ENCODE measurements at places on chromosomes 16 and 17.
A peak's percentile ranks its signal among the peaks of the same experiment; 100 is the strongest.

GRCh38 chr17:18006495-18007239, 32.3 kb downstream of the ATPAF2 start:
- DNase-seq: no peak

- no peak for DNase-seq
Observed at GRCh38 chr17:61361084-61361483, 38.6 kb upstream of the TBX2 start.

GRCh38 chr16:64864232-64864809, 257.5 kb downstream of the CDH11 start:
- peak; percentile 77 for DNase-seq

- no peak for DNase-seq
Observed at GRCh38 chr17:35740216-35740615, 8.8 kb downstream of the RASL10B start.

DNA sequence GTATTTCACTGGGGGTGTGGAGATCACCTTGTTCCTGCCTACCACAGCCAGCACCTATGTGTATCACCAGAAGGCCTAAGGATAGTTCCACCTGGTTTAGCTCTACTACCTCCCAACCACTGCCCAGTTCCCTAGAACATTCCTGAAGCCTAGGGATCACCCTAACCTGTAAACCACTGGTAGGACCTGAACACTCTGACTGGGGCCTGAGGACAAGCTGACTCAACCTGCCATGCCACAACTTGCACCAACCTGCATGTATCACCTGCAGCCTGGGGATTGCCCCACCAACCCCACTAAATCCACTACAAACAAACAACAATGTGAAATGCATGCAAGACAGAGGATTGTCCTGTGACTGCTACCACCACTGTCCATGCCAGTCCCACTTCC, 128.1 kb downstream of the KIF2B start:
- no peak for DNase-seq

GRCh38 chr17:77299256-77300015, 158.7 kb downstream of the SEC14L1 start:
- no peak for DNase-seq

DNA sequence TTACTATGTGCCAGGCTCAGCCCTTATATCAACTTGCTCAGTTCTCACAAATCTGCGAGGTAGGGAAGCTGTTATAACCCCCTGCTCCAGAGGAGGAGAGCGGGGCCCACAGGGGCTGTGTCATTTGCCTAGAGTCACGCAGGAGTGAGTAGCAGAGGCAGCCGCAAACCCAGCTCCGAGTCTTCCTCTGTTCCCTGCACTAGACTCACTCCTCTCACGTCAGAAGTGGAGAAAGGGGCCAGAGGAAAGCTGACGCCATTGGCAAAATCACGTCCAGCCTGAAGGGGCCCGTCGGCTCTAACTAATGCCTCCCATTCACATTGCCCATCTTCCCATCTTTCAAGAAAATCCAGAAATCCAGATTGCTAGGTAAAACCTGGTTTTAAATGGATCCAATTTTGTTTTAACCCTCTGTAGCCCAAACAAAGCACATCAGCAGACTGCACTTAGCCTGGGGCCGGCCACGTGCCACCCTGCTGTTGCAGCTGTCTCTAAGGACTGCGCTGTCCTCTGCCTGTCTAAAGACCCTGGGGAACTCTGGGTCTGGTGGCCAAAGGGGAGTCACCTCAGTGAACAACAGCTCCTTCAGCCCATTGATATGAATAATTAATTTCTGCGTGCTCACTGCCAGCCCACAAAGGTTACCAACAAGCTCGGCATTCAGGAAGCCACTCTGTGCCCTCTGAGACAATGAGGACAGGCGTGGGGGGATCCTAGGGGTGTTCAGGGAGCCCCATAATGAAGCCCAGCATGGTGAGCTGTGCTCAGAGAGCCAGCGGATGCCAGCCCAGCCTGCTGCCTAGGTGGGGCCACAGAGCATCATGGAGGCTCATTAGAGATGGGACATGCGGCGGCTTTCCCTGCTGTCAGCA, 36.7 kb upstream of the ABR start:
- DNase-seq: peak; percentile 66

- DNase-seq: peak; percentile 78
Observed at GRCh38 chr17:48804936-48805411, 12.1 kb downstream of the TTLL6 start.

GRCh38 chr17:37791447-37792399, 46.9 kb upstream of the HNF1B start:
- DNase-seq: no peak

DNA sequence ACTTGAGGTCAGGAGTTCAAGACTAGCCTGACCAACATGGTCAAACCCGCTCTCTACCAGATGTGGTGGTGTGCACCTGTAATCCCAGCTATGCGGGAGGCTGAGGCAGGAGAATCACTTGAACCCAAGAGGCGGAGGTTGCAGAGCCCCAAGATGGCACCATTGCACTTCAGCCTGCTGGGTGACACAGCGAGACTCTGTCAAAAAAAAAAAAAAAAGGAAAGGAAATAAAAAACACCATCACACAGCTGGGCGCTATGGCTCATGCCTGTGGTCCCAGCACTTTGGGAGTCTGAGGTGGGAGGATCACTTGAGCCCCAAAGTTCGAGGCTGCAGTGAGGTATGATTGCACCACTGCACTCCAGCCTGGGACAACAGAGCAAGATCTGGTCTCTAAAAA, 13.3 kb upstream of the SBK1 start:
- DNase-seq: no peak

- DNase-seq: no peak
Observed at GRCh38 chr17:54985476-54985875, 16.9 kb downstream of the STXBP4 start.

DNA sequence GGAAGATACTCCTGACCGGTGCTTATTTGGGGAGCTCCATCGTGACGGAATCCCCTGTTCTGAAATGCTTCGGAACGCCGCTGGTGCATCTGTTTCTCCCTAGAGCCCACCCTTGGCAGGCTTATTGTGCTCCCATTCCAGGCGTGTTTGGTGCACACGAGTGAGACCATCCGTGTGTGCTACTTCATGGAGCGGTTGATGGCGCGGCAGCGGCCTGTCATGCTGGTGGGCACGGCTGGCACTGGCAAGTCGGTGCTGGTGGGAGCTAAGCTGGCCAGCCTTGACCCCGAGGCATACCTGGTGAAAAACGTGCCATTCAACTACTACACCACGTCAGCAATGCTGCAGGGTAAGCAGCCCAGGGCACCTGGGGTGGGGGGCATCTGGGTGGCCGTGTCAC, 170.7 kb downstream of the DNAH9 start:
- no peak for DNase-seq

- peak; percentile 14 for DNase-seq
Observed at GRCh38 chr16:10387188-10387617, 1.3 kb downstream of the ATF7IP2 start.

DNA sequence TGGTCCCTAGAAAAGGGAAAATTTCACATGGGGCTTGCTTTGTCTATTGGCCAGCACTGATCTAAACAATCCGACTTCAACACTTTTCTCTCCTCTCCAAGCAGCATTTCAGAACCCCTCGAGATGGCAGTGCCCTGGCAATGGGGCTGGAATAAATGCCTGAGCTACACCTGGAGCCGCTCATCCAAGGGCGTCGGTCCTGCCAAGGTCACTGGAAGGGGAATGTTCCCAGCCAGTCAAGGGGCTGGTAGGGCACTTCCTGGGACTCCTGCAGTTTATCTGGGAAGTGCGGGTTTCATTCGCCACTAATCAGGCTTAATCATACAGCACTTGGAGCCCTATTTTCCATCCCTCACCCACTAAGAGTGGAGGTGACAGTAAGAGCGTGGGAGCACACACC, 17.1 kb downstream of the MEAK7 start:
- DNase-seq: no peak

DNA sequence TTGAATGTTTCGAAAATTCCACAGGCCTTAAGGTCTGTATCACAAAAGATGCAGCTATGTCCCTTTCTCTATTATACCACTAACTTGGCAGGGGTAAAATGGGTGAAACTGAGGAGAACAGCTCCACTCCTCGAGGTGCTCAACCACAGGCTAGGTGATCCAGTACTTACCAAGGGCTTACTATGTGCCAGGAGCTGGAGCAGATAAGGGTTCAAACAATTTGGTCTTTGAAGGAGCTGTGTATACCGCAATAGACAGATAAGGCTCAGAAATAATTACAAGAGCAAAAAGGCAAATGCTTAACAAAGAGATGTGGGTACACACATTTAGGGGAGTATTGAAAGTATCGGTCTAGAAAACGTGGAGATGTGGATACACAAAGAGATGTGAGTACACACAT, 1.5 kb downstream of the XPO6 start:
- DNase-seq: no peak

DNA sequence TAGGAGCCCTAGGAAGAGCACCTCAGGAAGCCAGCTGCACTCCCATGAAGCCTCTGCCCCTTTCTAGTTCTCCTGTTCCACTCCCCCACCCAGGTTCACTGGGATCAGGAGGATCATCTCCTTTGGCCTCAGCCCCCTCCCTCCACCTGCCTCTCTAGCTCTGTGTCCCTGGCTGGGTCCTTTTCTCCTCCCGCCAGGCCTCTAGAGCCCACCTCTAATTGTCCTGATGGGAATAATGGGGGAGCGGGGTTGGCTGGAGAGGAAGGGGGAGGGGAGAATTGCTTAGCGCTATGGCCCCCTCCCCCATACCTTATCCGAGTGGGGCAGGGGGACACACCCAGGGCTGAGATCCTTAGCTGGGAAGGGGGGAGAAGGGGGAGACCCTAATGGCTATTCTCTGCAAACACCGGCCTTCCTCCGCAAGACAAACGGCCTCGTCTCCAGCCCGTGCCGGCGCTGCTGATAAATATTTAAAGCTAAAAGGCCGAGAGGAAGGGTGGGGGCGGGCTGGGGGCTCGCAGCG, 997 bp downstream of the HOXB7 start:
- no peak for DNase-seq

GRCh38 chr16:77897129-77897437, 108.7 kb downstream of the VAT1L start:
- DNase-seq: no peak

GRCh38 chr17:58521680-58522079, 7.2 kb upstream of the MTMR4 start:
- DNase-seq: no peak

GRCh38 chr17:67718325-67718941, 697 bp downstream of the NOL11 start:
- no peak for DNase-seq

DNA sequence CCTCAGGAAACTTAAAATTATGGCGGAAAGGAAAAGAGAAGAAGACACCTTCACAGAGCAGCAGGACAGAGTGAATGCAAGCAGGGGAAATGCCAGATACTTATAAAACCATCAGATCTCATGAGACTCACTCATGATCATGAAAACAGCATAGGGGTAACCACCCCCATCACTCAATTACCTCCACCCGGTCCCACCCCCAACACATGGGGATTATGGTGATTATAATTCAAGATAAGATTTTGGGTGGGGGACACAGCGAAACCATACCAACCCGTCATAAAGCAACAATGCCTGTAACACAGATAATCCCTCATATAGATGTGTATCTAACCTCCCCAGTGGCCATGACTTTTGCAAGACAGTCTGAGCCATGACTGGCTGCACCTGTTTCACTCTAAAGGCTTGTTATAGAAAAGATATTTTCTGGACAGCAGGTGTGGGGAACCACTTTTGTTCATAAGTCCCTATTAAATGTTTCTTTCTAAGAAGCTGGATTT, 7.0 kb upstream of the GSDMA start:
- DNase-seq: no peak

DNA sequence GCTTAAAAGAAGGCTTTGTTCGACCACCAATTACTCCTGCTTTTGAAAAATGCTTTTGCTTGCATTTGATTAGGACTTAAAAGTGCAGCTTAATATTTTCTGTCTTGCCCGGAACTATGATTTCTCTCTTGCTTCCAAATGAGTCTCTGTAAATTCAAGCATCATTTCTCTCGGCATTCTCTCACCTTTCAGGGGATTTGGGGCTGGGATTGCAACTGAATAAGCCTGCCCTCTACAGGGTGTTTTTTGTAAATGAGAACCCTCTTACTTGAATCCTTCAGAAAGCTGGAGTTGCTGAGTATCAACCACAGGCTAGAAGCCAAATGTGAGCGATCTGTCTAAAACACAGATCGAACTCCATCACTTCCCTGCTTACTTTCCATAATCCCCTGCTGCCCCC, 234.6 kb downstream of the TMEM114 start:
- DNase-seq: peak; percentile 57
